CD4-positive, alpha-beta T cell treated with Interleukin-12 subunit alpha and Interleukin-12 subunit beta, for 1 hour (primary cell): ENCODE measurements at places on chromosomes 5 and 9.

DNA sequence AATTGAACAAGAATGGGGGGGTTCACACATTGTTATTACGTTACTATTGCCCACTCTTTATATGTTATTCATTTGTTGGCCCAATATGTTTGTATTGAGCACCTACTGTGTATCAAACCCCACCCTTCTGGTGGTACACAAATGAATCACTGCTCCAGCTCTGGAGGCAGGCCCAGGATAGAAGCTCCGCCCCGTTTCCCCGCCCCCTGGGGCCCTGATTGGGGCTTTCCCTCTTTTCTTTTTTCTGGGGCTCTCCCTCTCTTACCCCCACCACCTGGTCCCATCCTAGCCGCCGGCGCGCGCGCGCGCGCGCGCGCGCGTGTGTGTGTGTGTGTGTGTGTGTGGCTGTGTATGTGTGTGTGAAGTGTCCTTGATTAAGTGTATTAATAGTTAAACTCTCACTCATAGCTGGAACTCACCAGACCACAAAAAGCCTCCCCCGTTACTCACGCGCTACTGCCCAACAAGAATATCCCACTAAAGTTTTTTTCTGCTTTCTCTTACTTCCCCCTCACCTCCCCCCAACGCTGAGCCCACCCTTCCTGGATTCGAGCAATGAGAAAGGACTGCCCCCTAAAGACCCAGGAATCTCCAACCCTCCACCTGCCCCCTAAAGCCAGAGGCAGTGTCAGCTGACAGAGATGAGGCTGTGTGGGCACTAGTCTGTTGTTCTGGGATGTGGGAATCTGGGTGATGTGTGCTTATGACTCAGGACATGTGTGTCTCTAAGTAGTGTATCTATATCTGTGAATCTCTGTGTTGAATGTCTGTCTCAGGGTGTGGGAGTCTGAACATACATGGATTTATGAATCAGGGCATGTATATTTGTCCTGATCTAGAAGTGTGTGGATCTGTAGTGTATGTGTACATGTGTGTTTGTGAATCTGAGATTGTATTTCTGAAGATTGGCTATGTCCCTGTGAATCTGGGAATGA lies 4.0 kb downstream of the CXXC5 start:
- DNase-seq, result peak; percentile 78

DNA sequence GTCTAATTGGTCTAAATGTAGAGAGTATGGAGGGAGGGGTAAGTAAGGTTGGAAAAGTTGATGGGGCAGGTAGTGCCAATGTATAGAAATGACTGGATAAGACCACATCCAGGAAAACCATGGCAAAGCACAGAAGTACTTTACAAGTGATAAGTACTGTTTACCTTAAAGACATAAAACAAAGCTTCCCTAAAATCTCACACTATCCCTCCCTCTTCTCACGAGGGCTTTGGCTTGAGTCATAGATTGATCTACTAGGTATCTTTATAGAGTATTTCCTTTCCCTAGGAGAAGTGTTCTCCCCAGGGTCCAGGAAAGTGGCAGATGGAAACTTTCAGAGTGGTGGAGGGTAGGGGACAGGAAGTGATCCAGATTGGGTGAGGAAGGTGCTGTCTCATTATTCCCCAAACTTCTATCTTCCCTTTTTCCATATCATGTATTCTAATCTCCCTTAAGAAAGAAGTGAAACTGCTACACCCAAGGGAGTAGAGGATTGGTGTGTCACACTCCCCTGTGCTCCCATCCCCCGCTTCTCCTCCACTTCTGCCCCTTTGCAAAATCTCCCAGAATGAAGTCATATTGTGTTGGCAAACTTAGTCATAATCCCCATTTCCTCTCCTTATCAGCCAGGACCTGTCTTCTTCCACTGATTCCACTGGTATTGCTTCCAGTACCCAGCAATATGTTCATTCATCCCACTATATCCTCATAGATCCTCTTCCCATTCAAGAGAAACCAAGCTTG lies 14.6 kb downstream of the IL33 start:
- DNase-seq, result no peak

- DNase-seq, result peak; percentile 44
These were observed 29.3 kb upstream of the OBP2B start for GRCh38 chr9:133238272-133238850.

DNA sequence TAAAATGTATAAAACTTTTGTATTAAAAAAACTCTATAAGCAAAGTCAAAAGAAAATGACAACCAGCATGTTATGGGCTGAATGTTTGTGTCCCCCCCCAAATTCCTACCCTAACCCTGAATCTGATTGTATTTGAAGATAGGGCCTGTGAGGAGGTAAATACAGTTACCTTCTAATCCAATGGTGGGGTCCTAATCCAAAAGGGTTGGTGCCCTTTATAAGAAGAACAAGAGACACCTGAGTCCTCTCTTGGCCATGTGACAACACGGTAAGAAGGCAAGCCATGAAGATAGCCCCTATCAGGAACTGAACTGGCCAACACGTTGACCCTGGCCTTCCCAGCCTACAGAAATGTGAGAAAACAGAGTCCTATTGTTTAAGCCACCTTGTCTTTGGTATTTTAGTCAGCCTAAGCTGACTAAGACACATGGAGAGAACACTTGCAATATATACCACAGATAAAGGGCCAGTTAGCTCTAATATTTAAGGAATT lies 49.7 kb upstream of the AKNA start:
- no peak for DNase-seq

DNA sequence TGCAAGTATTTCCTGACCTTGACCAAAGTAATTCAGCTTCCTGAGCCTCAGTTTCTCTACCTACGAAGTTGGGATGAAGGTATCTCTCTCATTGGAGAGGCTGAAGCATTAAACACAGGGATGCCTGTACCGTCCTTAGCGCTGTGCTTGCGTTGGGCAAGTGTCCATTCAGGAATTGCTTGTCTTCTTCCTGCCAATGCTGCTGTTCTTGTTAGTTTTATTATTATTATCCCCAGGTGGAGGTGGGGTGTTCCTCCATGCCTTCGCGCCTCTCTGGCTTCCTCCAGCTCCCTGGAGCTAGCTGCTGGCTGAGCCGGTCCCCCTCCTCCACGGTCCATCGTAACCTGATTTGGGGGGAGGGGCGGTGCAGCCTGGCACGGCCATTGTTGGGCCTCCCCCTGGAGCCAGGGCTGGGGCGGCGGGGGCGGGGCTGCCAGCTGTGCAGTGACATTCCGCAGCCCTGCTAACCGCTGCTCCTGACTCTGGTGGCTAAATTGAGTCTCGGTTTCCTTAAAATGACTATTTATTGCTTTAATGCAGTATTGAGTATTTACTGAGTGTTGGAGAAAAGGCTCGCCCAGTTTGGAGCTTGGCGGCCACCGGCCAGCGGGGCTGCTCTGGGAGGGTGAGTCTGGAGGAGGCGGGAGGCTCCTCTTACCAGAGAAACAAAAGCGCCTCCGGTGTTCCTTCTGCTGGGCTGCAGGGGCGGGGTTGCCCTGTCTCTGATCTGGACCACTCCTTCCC lies 51.3 kb downstream of the LMX1B start:
- no peak for DNase-seq

DNA sequence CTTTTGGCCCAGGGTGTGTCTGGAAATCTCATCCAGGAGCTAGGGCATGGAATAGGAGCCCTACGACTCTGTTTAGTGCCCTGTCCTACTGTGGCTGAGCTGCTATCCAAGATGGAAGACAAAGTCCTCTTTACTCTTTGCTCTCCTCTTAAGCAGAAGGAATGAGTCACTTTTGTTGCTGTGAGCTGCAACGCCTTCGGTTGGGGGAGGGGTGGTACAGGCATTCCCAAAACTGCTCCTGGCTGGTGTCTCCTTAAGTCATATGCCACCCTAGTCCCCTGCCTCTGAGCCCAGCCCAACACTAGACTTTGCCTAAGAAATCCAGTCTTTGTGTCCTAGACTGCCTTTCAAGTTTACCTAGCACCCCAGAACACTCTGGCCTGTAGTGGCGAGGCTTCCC lies 99.9 kb downstream of the PRR16 start:
- DNase-seq, result no peak

- DNase-seq, result no peak
These were observed 702.9 kb upstream of the GRAMD2B start for GRCh38 chr5:125720348-125720685.

DNA sequence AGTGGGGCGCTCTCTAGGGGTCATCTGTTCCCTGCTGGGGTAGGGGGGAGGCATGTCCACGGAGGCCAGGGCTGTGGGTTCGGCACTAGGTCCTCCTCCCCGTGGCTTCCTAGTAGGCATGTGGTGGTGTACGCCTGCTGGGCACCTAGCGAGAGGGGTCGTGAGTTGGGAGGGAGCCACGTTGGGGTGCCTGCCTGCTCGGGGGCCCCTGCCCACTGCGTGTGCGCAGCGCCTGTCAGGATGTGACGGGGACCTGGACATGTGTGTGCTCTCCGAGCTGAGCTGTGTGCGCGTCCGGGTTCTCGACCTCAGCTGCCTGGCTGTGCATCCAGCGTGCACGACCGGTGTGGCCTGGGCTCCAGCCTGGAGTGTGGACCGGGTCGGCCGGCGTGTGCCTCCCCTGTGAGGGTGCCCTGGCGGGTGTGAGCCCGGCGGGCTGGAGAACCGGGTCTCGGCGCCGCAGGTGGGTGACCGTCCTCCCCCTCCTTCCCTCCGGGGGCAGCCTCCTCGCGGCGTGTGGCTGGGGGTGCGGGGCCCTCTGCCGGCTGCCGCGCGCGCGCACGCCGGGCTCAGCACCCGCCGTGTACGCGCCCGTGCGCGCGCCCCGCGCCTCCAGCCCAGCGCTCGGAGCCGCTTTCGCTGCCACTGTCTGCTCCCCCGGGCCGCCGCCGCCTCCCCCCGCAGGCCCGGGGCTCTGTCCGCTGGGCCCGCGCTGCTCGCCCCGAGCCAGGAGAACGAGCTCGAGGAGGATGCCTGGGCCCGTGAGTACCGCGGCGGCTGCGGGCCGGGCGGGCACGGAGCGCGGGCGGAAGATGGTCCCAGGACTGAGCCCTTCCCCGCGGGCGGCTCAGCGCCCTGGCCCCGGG lies at the start of gene PRR7:
Gene PRR7, plus strand, starts transcription at position 615 of the 866 bp plus-strand sequence. CDS start 8,254 bp downstream, outside the sequence.
- DNase-seq, result peak; percentile 84

DNA sequence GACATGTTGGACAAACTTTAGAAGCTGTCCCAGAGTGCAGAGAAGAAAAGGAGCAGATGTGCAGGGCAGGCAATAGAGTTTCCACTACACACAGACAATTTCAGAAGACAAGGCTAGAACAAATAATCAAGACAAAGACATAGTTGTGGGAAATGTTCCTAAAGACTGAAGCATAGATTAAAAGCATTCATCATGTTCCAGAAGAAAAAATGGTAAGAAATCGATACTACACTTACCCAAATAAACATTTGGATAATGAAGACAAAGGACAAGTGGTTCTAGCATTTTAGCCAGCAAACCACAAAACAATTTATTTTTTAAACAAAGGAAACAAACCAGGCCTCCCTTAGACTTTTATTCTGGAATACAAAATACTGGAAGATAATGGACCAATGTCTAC lies 97.9 kb downstream of the FSTL4 start:
- DNase-seq, result no peak

DNA sequence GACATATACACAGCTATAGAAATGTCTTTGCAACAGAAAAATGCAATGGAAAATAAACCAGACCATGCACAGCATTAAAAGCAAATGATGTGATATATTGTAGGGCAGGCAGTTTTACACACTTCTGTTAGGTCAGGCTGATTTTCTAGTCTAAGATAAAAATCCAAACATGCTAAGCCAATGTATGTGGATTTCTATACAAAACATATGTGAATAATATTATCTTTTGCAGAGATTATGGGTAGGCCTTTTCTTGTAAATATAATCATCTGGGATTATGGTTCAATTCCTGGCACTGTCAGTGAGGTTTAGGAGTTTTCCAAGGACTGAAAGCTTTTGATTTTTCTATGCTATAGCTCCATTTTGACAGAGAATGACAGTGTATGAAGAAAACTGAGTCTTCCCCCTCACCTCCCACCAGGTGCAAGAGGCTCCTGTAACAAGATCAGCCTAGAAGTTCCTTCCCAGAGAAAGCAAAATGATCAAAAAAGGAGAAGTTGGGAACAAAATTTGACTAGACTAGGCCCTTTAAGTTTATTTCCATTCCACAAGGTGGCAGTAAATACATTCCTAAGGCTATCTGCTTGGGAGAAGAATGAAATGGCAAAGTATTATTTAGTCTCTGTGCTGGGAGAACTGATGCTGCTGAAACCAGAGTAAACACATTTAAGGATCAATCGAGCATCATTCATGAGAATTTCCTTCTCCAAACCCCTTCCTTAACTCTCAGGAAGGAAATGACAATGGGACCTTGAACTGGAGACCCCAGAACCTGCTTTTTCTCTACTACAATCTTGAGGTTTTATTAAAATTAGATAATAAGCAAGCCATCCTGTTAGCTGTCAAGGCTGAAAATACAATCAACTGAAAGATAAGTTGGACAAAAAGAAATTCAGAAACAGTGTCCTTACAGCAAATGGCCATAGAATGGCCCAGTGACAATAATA lies 133.0 kb upstream of the TUT7 start:
- DNase-seq, result peak; percentile 3

GRCh38 chr5:113162770-113163169 lies 186.2 kb downstream of the DCP2 start:
- no peak for DNase-seq

- DNase-seq, result no peak
These were observed 1819.8 kb upstream of the C9orf72 start for GRCh38 chr9:29393064-29393463.

DNA sequence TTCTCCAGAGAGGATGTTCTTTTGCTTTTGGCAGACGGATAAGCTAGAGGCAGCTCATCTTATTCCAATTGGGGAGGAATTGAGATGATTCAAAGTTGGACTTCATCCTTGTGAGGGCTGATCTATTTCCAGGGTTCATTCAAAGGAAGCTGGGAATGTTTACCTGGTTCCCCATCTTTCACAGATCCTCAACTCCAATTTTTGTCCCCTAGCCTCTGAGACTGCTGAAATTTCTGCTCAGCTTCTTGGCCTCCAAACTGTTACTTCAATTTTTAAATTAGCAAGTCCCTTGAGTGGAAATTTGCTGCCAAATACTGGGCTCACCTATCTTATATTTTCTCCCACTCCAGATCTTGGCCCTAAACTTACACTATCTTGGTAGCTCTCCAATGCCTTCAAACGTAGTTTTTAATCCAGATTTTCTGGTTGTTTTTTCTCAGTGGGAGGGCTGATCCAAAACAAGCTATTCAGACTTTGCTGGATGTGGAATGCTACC lies 93.9 kb upstream of the NEK6 start:
- no peak for DNase-seq

DNA sequence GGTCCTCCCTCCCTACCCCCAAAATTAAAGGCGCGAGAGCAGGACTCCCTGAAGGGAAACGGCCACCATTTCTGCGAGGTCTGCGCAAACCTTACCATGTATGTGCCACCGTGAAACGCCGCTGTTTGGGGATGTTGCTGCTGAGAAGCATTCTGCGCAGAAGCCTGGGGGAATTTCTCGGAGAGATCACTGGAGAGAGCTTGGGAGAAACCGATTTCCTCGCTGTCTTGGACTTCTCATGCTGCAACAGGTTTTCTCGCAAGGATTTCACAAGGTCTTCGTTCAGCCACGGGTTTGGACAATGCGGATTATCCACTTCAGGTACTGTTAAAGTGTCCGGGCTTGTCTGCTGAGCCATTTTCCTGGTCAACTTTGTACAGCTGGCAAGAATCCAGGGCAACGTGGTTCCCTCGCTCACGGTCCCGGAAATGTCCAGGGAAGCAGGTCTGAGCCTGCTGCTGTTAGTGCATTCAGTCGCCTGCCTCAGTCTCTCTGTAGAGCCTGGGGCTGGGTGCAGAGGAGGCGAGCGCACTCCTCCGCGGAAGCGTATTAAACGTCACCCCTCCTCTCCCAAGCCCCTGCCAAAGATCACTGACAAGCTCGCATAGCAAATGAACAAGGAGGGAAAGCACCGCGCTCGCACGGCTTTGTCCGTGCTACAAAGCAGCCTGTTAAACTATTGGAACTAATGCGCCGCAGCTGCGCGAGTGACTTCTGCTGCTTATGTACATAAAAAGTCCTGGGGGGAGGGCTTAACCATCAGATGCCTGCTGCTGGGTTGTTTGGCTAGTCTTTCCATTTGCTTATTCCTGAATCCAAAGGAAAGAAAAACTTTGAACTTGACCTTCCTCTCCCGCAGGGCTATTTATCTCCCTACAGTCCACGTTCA lies 125.1 kb downstream of the PDE4D start:
- peak; percentile 15 for DNase-seq
